Kasumi-1 (cell line): ENCODE measurements at places on chromosomes 11 and 22.

DNA sequence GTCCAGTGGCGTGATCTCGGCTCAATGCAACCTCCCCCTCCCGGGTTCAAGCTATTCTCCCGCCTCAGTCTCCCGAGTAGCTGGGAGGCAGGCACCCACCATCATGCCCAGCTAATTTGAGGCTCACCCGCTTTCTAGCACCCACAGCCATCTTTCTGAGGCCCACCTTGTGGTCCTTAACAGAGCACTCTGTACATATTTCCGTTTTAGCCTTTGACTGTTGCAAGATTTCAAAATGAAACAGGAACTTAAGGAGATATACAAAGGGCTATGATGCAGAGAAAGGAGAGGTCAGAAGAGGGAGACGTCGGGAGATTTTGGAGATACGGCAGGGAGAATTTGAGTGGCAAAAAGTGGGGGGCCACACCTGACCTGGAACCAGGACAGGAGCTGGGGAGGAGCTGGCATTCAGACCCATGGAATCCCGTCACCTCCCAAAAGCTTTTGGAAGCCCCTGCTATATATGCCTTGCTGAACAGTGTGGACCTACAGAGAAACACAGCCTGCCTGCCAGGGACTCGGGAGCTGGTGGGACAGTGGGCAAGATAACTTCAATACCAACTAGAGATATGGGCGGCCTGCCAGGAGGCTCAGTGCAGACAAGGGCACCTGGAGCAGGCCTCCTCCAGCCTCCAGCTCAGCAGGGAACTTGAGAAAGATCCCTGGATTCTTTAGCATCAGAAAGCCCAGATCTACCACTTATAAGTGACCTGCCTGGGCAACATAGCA lies 8.0 kb upstream of the CLCF1 start:
- peak; percentile 75 for DNase-seq

DNA sequence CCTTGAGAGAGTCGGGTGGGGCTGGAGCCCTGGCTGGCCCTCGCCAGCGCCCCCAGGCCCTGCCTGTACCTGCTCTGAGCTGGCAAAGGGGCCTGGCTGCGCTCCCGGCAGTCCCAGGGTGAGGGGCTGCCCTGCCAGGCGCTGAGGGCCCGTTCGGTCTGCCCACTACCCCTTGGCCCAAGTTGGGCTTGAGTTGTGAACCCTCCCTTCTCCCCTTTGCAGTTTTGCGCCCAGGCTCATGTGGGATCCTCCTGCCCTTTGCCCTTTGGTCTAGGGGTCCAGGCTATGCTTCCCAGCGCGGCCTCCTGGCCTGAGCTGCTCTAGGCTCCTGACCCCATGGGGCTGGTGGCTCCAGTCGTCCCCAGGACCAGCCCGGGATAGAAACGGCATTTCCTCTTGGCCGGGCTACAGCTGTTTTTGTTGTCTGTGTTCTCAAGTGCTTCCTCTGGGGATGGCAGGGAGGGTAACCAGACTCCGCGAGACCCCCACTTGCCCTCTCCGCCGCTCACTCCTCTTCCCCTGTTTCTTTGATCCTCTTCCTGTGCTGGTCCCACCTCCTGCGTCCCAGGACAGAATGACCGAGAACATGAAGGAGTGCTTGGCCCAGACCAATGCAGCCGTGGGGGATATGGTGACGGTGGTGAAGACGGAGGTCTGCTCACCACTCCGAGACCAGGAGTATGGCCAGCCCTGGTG lies 34.9 kb downstream of the PRDM11 start:
- DNase-seq: no peak

DNA sequence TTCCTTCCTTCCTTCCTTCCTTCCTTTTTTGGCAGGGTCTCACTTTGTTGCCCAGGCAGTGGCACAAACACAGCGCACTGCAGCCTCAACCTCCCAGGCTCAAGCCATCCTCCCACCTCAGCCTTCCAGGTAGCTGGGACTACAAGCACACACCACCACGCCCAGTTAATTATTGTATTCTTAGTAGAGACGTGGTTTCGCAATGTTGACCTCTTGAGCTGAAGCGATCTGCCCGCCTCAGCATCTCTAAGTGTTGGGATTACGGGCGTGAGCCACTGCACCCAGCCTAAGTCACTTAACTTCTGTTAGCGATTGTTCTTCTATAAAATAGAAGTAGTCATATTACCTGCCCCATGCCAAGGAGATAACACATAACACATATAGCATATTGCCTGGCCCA lies 2.8 kb upstream of the SYTL2 start:
- DNase-seq: no peak

DNA sequence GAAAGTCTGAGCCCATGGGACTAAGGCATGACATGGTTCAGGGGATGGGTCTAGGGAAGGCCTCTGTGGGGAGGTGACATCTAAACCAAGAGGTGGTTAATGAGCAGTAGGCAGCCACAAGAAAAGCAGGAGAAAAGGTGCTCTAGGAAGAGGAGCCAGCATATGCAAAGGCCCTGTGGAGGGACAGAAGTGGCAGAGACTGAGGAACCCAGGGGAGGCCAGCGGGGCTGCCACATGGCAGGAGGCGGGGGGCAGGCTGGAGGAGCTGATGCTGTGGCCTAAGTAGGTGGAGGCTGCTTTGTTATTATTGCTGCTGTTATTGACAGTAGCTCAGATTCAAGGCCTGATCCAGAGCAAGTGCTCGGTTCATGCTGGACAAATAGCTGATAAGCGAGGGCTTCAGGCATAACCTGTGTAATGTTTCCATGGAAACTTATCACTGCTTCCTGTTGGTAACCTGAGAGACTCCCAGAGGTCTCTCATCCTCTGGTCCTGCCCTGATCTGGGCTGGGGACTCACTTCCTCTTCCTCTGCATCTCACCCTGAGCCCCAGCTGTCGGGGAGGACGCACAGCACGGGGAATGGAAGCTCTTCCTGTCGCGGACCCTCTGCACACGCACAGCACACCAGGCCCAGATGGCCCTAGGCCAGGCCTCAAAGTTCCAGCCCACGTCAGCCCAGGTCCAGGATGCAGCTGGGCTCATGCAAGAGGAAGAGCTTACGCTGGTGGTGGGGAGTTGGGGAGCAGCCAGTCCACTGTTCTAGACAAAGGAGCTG lies 75.2 kb upstream of the TP53I11 start:
- DNase-seq: peak; percentile 82

DNA sequence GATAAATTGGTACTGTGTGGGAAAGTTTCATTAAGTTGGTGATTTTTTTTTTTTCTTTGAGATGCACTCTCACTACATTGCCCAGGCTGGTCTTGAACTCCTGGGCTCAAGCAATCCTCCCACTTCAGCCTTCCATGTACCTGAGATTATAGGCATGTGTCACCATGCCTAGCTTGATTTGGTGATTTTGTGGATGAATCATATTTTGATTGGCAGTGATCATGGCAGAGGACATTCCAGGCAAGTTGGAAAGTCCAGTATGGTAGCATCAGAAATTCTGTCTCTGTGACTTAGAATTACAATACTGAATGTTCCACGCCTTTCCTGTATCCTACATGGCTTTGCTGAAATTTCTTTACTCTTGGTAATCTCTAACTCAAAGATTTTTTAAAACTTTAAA lies 49.4 kb downstream of the HORMAD2 start:
- DNase-seq: no peak

DNA sequence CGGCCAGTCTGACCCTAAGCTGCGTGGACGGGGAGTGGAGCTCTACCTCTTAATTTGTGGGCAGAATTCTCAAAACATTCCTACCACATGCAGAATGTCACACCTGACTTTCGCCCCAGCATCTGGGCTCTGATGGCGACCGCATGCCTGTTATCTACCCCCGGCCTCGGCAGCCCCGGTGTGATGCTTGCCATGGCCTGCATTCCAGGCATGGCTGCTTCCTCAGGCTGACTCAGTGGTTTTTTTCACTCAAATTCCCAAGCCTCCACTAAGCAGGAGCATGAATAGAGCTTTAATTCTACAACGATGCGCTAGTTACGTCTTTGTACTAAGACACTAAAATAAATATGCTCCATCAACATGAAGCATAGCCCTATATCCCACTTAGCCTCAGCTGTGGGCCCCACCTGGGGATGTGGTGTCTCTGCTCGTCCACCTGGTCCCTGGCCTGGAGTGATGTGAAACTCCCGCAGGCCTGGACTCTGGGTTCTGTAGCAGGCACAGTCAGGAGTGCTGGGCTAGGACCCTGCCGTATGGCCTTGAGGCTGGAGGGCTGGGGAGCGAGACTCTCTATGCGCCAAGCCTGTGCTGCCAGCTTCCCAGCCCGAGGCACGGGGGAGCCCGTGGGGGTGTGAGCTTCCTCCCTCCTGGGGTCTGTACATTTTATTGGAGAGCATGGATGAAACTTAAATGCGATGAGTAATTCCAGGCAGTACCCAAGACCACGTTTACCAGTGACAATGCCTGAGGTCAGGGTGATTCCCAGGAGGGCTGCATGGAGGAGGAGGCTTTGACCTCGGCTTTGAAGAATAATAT lies 153.2 kb downstream of the CTTN start:
- DNase-seq: no peak

- no peak for DNase-seq
Measured at GRCh38 chr11:75556275-75556674, 5.8 kb upstream of the SERPINH1 start.

DNA sequence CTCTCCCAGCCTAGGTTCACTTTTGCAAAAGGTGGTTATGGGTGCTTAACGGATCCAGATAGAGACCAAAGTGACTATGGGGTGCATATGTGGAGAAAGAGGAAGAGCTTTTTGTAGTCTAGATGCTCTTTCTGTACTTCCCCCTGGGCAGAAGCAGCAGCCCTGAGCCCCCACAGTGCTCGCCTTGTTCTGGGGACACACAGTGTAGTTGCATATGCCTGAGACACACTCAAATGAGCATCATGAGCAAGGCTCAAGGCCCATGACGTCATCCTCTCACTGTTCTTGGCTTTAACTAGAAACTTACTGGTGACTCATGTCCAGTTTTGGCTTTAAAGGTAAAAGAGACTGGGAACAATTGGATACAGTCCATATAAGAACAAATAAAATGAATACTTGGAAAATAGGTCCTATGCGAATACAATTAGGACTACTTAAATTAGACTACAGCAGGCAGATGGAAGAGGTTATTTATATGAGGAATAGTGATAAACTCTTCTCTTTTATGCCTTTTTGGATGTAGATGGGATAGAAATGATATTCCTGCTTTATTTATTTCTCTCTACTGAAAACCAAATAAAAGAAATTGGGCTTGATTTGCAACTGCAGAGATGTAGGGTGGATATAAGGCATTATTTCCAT lies 20.1 kb upstream of the PEX26 start:
- DNase-seq: peak; percentile 43

DNA sequence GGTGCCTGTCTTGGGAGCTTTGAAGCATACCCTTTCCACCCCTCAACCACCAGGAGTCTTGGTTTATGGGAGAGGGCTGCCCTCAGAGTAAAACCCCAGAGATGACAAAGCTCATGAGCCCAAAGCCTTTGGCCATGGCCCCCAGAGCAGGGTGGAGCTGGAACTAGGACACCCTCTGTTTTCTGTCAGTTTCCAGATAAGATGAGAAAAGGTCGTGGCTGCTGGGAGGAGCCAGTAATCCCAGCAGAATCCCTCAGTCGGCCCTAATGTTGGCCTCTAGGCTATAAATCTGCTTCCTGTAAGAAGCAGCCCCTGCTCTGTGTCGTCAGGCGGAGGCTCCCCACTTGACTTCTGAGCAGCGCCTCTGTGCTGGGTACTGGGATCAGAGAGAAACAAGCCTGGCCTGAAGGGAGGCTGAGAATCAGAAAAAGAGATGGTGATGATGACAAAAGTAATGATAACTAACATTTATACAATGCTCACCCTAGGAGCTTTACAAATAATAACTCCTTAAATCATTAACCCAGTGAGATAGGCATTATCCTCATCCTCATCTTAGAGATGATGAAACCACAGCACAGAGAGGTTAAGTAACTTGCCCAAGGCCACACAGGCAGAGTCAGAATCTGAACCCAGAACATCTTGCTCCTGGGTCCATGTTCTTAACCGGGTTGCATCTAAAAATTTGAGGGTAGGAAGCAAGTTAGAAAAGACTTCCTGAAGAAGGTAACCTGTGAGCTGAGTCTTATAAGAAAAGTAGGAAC lies 471.4 kb downstream of the SOX6 start:
- no peak for DNase-seq

DNA sequence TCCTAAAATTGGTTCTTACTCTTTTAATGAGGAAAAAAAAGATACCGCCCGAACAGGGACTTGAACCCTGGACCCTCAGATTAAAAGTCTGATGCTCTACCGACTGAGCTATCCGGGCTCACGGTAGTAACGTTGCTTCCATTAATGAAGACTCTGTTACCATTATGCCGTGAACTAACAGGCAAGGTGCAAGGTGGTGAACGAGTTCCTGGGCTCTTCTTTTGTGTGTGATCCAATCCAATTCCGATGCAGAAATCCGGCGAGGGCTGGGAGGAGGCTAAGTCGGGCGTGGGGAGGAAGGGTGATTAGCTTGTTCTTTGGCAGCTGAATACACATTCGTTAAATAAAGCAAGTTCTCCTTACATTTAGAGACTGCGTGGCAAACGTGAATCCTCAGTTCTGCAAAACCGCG lies 49.0 kb downstream of the OR4D9 start:
- DNase-seq: peak; percentile 48

- no peak for DNase-seq
Measured at GRCh38 chr11:123576501-123576900, 77.9 kb downstream of the SCN3B start.

DNA sequence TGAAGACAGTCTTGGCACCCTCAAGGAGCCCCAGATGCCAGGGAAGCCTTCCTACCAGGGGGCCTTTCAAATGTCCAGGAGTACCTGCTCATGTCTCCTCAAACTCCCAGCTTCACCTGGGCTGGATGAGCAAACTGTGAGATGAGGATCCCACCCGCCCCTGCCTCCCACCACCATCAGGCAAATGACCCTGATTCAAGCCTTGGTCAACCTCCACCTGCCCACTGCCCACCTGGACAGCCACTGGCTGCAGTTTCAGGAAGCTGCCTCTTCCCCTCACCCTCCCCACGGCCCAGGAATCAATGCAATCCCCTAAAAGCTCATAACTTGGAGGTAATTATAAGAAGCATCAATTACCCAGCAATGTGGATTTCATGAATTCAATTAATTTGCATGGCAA lies 122.7 kb downstream of the BUD13 start:
- no peak for DNase-seq

- DNase-seq: no peak
Measured at GRCh38 chr11:127247261-127247851, 246.8 kb upstream of the KIRREL3 start.

GRCh38 chr11:117152066-117152465 lies 8.0 kb downstream of the PAFAH1B2 start:
- DNase-seq: no peak

DNA sequence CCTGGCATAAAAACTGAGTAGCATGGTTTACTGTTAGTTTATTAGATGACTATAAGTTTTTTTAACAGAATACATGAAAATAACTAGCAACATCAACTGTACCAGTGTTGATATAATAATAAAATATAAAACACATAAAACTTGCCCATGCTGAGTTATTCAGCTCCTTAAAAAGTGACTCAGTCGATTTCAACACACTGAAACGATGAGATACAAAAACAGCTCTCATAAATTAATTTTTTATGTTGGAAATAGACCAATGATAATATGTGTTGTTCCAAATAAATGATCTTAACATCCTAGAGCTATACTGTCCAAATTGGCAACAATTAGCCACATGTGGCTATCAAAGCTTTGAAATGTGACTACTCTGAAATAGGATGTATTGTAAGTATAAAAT lies 15.9 kb downstream of the PDGFD start:
- DNase-seq: no peak
